ENCODE measurements at places on chromosomes 16 and 17. TPM values are rescaled to one million over a fixed set of nuclear protein-coding genes. Genes with fewer than 3 reads are reported as not detected.

GRCh38 chr17:65011966-65012365 is 44.6 kb downstream of the GNA13 start:
- H3K27ac ChIP-seq = no peak overlapping the region
- no peak for DNase-seq
- H3K36me3 ChIP-seq = peaks cover 55% of the 10 kb centered on the region
- no peaks in the 10 kb centered on the region for H3K27me3 ChIP-seq

GRCh38 chr16:78877114-78877655 is 723.4 kb downstream of the MAF start:
- H3K36me3 ChIP-seq = no peaks in the 10 kb centered on the region
- DNase-seq = no peak
- H3K4me3 ChIP-seq = no peak overlapping the region
- H3K4me1 ChIP-seq = no peaks in the 10 kb centered on the region
- no peak overlapping the region for H3K27ac ChIP-seq
- no peaks in the 10 kb centered on the region for H3K27me3 ChIP-seq

- DNase-seq = no peak
- no peak overlapping the region for H3K27ac ChIP-seq
- H3K4me1 ChIP-seq = peaks cover 22% of the 10 kb centered on the region
- no peak overlapping the region for H3K4me3 ChIP-seq
- no peaks in the 10 kb centered on the region for H3K27me3 ChIP-seq
Measured at GRCh38 chr16:66886321-66886720, 6.0 kb downstream of the PDP2 start.

- no peak for DNase-seq
- H3K36me3 ChIP-seq = no peaks in the 10 kb centered on the region
- peaks cover 14% of the 10 kb centered on the region for H3K27me3 ChIP-seq
- H3K27ac ChIP-seq = no peak overlapping the region
Measured at GRCh38 chr16:66295761-66296546, 70.5 kb upstream of the CDH5 start.

GRCh38 chr16:88844419-88845036 is 12.2 kb downstream of the GALNS start:
- H3K27ac ChIP-seq = no peak overlapping the region
- peaks cover 4% of the 10 kb centered on the region for H3K36me3 ChIP-seq
- H3K4me1 ChIP-seq = peaks cover 1% of the 10 kb centered on the region
- H3K27me3 ChIP-seq = no peaks in the 10 kb centered on the region
- H3K4me3 ChIP-seq = no peak overlapping the region

GRCh38 chr17:77379832-77380231 is 239.1 kb downstream of the SEC14L1 start:
- peaks cover 88% of the 10 kb centered on the region for H3K4me1 ChIP-seq
- no peak overlapping the region for H3K27ac ChIP-seq
- DNase-seq = no peak
- H3K27me3 ChIP-seq = no peaks in the 10 kb centered on the region
- no peak overlapping the region for H3K4me3 ChIP-seq

GRCh38 chr16:73365016-73365551 is 317.2 kb upstream of the ZFHX3 start:
- H3K36me3 ChIP-seq = no peaks in the 10 kb centered on the region
- peaks cover 4% of the 10 kb centered on the region for H3K27me3 ChIP-seq
- no peak overlapping the region for H3K4me3 ChIP-seq
- H3K4me1 ChIP-seq = no peaks in the 10 kb centered on the region

GRCh38 chr16:4685776-4686496 is 7.4 kb upstream of the NUDT16L1 start:
- no peak overlapping the region for H3K27ac ChIP-seq
- H3K36me3 ChIP-seq = peaks cover 3% of the 10 kb centered on the region
- H3K27me3 ChIP-seq = no peaks in the 10 kb centered on the region
- no peak for DNase-seq
- no peak overlapping the region for H3K4me3 ChIP-seq

GRCh38 chr17:8463099-8463498 is 27.4 kb downstream of the NDEL1 start:
- H3K36me3 ChIP-seq = peaks cover 19% of the 10 kb centered on the region
- no peak for DNase-seq
- H3K4me1 ChIP-seq = peaks cover 20% of the 10 kb centered on the region
- no peak overlapping the region for H3K27ac ChIP-seq
- no peaks in the 10 kb centered on the region for H3K27me3 ChIP-seq
- no peak overlapping the region for H3K4me3 ChIP-seq

DNA sequence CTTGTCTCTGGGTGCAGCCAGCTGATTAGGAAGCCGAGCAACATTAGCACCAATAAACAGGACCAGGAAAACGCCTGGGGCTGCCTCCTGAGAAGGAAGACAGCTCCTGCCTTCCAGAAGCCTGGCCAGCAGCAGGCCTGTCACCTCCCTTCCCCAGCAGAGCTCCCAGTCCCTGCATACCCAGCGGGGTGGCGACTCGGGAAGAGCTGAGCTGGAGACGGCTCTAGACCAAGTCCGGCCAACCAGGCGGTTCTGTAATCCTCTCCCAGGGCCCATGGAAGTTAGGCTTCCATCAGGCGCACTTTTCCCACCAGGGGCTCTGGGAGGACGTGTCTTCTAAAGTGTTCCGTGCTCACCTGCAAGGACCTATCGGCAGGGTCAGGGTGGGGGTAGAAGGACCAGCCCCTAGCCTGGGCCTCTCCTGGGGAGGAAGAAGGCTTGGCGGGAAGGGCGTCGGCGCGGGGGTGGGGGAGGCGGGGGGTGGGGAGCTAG is 12.0 kb upstream of the CLUH start:
- H3K27ac ChIP-seq = no peak overlapping the region
- H3K4me3 ChIP-seq = no peak overlapping the region
- H3K27me3 ChIP-seq = peaks cover 40% of the 10 kb centered on the region

GRCh38 chr17:7177191-7177953 is 1.8 kb downstream of the ASGR1 start:
- H3K27ac ChIP-seq = no peak overlapping the region
- peaks cover 12% of the 10 kb centered on the region for H3K27me3 ChIP-seq
- H3K36me3 ChIP-seq = no peaks in the 10 kb centered on the region
- DNase-seq = peak; percentile 68

GRCh38 chr16:84953190-84953746 is 58.1 kb downstream of the ZDHHC7 start:
- no peak overlapping the region for H3K27ac ChIP-seq
- no peaks in the 10 kb centered on the region for H3K27me3 ChIP-seq
- no peak overlapping the region for H3K4me3 ChIP-seq
- DNase-seq = no peak
- no peaks in the 10 kb centered on the region for H3K36me3 ChIP-seq

- H3K27me3 ChIP-seq = no peaks in the 10 kb centered on the region
- peak overlapping the region; percentile 44 for H3K27ac ChIP-seq
- H3K4me1 ChIP-seq = peaks cover 13% of the 10 kb centered on the region
- peaks cover 7% of the 10 kb centered on the region for H3K36me3 ChIP-seq
- no peak for DNase-seq
Measured at GRCh38 chr17:44085908-44086307, 15.4 kb downstream of the G6PC3 start.

GRCh38 chr17:45311760-45312476 is 4.9 kb downstream of the MAP3K14 start:
- H3K4me3 ChIP-seq = peak overlapping the region; percentile 66
- no peaks in the 10 kb centered on the region for H3K27me3 ChIP-seq
- H3K4me1 ChIP-seq = peaks cover 71% of the 10 kb centered on the region
- peak; percentile 89 for DNase-seq

DNA sequence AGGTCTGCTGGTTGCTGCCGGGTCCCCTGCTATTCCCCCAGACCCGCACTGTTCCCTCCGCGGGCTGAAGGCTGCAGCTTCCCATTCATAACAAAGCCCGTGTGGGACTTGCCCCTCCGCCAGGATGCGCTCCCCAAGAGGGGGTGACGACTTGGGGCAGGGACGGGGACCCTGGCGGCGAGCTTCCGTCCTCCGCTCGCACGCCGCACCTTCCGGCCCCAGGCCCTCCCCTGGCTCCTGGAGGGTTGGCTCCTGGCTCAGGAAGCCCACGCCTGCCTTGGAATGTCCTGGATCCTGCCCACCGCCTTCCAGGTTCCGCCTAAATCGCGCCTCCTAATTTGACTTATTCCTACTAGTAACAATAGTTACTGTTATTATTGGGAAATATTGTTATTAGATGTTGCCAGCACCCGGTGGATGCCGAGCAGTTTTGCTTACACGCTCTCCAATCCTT is 1.1 kb upstream of the TFAP4 start:
- peaks cover 10% of the 10 kb centered on the region for H3K4me1 ChIP-seq
- H3K4me3 ChIP-seq = peak overlapping the region; percentile 65
- H3K36me3 ChIP-seq = peaks cover 4% of the 10 kb centered on the region
- H3K27ac ChIP-seq = no peak overlapping the region
- DNase-seq = peak; percentile 72

DNA sequence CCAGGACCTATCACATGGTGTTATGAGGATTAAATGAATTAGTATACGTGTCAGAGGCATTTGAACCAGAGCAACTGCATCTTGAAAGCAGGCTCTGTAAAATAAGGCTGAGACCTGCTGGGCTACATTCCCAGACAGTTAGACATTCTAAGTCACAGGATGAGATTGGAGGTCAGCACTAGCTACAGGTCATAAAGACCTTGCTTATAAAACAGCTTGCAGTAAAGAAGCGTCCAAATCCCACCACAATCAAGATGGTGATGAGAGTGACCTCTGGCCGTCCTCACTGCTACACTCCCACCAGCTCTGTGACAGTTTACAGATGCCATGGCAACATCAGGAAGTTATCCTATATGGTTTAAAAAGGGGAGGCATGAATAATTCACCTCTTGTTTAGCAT is 71.8 kb downstream of the IRF8 start:
- H3K4me1 ChIP-seq = peaks cover 52% of the 10 kb centered on the region
- H3K27me3 ChIP-seq = no peaks in the 10 kb centered on the region
- peaks cover 4% of the 10 kb centered on the region for H3K36me3 ChIP-seq

- no peaks in the 10 kb centered on the region for H3K4me1 ChIP-seq
- no peak for DNase-seq
- no peak overlapping the region for H3K27ac ChIP-seq
- no peaks in the 10 kb centered on the region for H3K27me3 ChIP-seq
- H3K4me3 ChIP-seq = no peak overlapping the region
Measured at GRCh38 chr16:65024767-65025178, 97.1 kb downstream of the CDH11 start.

DNA sequence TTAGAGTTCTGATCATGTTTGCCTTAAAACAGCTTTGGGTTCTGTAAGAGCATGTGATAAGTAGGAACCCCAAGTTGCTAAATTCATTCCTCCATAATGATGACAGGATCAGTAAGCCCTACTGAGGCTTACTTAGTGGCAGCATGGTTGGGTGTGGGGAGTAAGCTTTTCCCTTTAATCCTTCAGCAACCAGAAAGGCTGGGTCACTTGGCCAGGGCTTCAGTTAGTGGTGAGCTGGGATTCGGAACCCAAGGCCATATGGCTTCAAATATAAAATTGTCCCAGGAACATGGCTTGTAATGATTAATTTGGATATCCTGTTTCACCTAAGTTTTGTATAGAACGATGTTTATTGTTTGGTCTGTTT is 850 bp downstream of the GINS3 start:
- H3K4me3 ChIP-seq = peak overlapping the region; percentile 95
- peaks cover 8% of the 10 kb centered on the region for H3K4me1 ChIP-seq
- no peak for DNase-seq
- no peaks in the 10 kb centered on the region for H3K27me3 ChIP-seq

- no peak for DNase-seq
- no peaks in the 10 kb centered on the region for H3K27me3 ChIP-seq
- no peaks in the 10 kb centered on the region for H3K4me1 ChIP-seq
- no peak overlapping the region for H3K27ac ChIP-seq
- H3K36me3 ChIP-seq = no peaks in the 10 kb centered on the region
Measured at GRCh38 chr16:6125483-6126259, 1028.1 kb upstream of the EEF2KMT start.

DNA sequence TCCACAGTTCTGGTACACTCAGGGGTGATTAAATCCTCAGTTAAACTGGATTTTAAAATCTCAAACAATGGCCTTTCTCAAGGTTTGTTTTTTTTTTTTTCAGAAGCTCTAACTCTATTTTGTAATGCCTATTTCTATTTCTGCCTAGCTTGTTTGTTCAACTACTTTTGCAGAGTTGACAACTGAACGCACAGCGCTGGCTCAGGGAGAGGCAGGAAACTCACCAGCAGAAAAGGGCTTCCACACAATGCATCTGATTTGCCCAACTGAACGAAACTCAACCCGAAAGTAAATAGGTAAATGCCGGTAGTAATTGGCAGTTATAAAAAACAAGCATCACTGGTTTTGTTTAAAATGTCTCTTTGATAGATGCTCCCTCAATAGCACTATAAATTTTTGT is 52.7 kb upstream of the CNEP1R1 start:
- peaks cover 32% of the 10 kb centered on the region for H3K27me3 ChIP-seq
- DNase-seq = no peak

GRCh38 chr16:31082368-31083045 is 6.2 kb downstream of the PRSS53 start:
- H3K27me3 ChIP-seq = no peaks in the 10 kb centered on the region
- no peak overlapping the region for H3K4me3 ChIP-seq
- peaks cover 13% of the 10 kb centered on the region for H3K36me3 ChIP-seq

Gene ARL5C
- total RNA-seq = not detected

Gene HBA1
- not detected for total RNA-seq

Gene PRKCB
- total RNA-seq = 82.6 TPM

Gene GUCY2D
- total RNA-seq = not detected

Gene ARHGAP23
- 0.08 TPM for total RNA-seq

Gene GGT6
- total RNA-seq = not detected

Gene OR2C1
- total RNA-seq = not detected

Gene CTRB1
- total RNA-seq = not detected

Gene FBXO47
- total RNA-seq = 0.12 TPM

Gene ADAP2
- 0.19 TPM for total RNA-seq

Gene ZACN
- total RNA-seq = 3.7 TPM

Gene C16orf89
- total RNA-seq = not detected

Gene ACSM3
- 14.1 TPM for total RNA-seq

Gene ENPP7
- total RNA-seq = not detected

Gene KCTD19
- 3.0 TPM for total RNA-seq
